ENCODE measurements at places on chromosomes 2 and 18. TPM values are rescaled to one million over a fixed set of nuclear protein-coding genes. Genes with fewer than 3 reads are reported as not detected.
A peak's percentile ranks its signal among the peaks of the same experiment; 100 is the strongest.

- H3K27ac ChIP-seq: peak overlapping the region; percentile 93
- H3K36me3 ChIP-seq: no peaks in the 10 kb centered on the region
- H3K27me3 ChIP-seq: peaks cover 3% of the 10 kb centered on the region
- peaks cover 50% of the 10 kb centered on the region for H3K4me1 ChIP-seq
- H3K4me3 ChIP-seq: peak overlapping the region; percentile 88
- no peak for DNase-seq
These were observed 767 bp downstream of the RHOB start for GRCh38 chr2:20447437-20448245.

- DNase-seq: no peak
- H3K36me3 ChIP-seq: no peaks in the 10 kb centered on the region
- H3K4me1 ChIP-seq: peaks cover 10% of the 10 kb centered on the region
- H3K27ac ChIP-seq: no peak overlapping the region
These were observed 363.0 kb upstream of the FANCL start for GRCh38 chr2:58604096-58604495.

DNA sequence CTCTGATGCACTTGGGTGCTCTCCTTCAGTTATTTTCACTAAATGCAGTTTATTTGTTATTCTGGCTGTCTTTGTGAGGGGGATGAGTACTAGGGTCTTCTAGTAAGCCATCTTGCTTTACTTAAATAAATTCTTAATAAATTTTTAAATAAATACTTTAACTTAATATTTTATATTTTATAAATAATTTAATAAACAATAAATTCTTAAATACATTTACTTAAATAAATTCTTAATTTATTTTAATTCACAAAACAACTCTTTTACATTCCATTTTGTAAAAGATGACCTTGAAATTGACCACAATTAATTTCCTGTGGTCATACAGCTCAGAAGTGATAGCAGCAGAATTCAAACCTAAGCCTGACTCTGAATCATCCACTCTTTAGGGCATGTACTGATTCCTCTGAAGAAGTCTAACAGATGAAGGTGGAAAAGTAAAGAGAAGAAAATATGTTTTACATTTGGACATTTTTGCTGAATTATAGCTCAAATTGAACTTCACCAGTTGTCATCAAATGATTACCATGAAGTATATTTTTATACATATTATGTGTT, 28.8 kb downstream of the MYL1 start:
- no peaks in the 10 kb centered on the region for H3K27me3 ChIP-seq
- no peak overlapping the region for H3K27ac ChIP-seq
- no peak for DNase-seq
- H3K36me3 ChIP-seq: peaks cover 2% of the 10 kb centered on the region
- no peak overlapping the region for H3K4me3 ChIP-seq

GRCh38 chr18:36095936-36096519, 28.7 kb upstream of the RPRD1A start:
- no peaks in the 10 kb centered on the region for H3K36me3 ChIP-seq
- H3K27me3 ChIP-seq: peaks cover 19% of the 10 kb centered on the region
- no peak for DNase-seq

DNA sequence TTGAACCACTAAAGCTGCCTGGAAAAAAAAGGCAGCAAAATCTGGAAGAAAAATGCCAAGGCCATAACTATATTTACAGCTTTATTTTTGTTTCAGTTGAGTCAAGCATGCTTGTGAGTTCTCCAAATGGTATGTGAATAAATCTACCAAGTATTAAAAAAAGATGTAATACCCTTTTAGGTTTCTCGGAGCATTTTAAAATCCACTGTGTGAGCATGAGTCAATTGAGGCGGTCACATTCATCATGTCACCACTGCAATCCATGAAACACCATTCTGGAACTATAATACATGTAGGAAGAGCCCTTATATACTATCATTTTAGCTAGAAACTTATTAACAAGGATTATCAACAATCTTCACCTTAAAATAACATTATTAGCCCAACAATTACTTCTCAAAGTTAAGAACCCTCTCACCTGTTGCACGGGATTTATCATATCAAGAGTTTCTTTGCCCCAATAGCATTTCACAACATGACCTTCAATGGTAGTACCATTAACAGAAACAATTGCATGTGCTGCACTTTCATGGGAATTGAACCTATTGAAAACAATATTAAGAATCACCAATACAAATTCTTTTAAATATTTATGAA, 24.2 kb upstream of the C2orf42 start:
- no peaks in the 10 kb centered on the region for H3K27me3 ChIP-seq
- H3K4me1 ChIP-seq: peaks cover 5% of the 10 kb centered on the region
- no peak for DNase-seq

- H3K4me3 ChIP-seq: no peak overlapping the region
- H3K27me3 ChIP-seq: no peaks in the 10 kb centered on the region
- no peak for DNase-seq
- H3K36me3 ChIP-seq: peaks cover 37% of the 10 kb centered on the region
- H3K4me1 ChIP-seq: peaks cover 11% of the 10 kb centered on the region
These were observed 105.9 kb downstream of the PXDN start for GRCh38 chr2:1638281-1638860.

Gene OTOF
- 0.25 TPM for total RNA-seq
